ENCODE measurements at places on chromosomes 3 and 15. TPM values are rescaled to one million over a fixed set of nuclear protein-coding genes. Genes with fewer than 3 reads are reported as not detected.

- H3K27ac ChIP-seq = no peak overlapping the region
- H3K36me3 ChIP-seq = no peaks in the 10 kb centered on the region
- H3K4me3 ChIP-seq = no peak overlapping the region
- no peaks in the 10 kb centered on the region for H3K4me1 ChIP-seq
- DNase-seq = no peak
These were observed 183.9 kb upstream of the LPP start for GRCh38 chr3:187970106-187970505.

DNA sequence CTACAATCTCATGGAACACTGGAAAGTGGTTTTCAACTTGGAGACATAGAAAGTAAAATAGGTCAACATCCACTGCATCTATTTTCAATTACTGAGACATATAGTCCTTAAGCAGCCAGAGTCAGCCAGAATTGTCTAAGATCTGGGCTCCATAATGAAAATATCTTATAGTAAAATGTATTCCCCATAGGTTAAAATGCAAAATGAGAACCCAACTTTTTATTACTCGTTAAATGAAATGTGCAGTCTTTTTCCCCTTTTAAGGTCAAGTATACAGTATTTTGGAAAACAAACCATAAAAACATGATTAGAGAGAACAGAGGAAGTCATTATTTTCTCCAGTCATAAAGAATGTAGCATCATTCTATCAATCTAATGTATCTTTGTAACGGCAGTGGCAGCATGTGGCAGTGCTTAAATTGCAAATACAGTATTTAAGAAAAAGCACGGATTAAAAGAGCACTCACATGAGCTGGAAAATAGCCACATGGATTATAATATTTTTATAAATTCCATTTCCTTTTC lies 64.4 kb upstream of the CPB1 start:
- no peaks in the 10 kb centered on the region for H3K36me3 ChIP-seq
- H3K27ac ChIP-seq = no peak overlapping the region
- no peaks in the 10 kb centered on the region for H3K27me3 ChIP-seq

- no peak overlapping the region for H3K4me3 ChIP-seq
- H3K27ac ChIP-seq = no peak overlapping the region
- DNase-seq = no peak
- H3K36me3 ChIP-seq = no peaks in the 10 kb centered on the region
- H3K27me3 ChIP-seq = peaks cover 3% of the 10 kb centered on the region
These were observed 36.9 kb upstream of the RYK start for GRCh38 chr3:134287512-134287911.

DNA sequence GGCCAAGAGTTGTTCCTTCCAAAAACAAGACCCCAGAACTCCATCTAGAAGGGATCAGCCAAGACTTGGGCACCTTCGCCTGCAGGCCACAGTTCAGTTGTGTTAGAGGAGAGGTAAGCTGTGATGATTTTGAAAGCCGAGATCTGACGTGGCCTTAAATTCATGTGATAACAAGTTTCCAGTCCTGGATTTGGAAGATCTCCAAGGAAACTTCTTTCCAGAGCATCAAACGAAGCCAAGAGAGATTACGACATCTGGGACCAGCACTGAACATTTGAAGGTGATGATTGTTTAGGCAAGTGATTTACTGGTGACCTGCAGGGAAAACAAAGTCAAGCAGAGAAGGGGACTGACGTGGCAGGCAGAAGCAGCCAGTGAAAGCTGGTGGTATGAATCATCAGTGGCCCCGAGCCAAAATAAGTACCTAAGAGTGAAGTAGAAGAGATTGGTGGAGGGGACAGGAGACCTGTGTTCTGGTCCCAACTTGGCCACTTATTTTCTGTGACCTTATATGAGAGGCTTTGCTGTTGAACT lies 339.0 kb upstream of the PROK2 start:
- peaks cover 3% of the 10 kb centered on the region for H3K4me1 ChIP-seq
- peak; percentile 89 for DNase-seq
- peaks cover 5% of the 10 kb centered on the region for H3K27me3 ChIP-seq

DUSP7 gene
- 30.5 TPM for total RNA-seq

THOC7 gene
- 68.7 TPM for total RNA-seq

SNURF gene
- 9.4 TPM for total RNA-seq

GRCh38 chr15:64742921-64743320 lies 32.5 kb downstream of the RBPMS2 start:
- no peak overlapping the region for H3K4me3 ChIP-seq
- no peaks in the 10 kb centered on the region for H3K4me1 ChIP-seq
- no peak for DNase-seq
- H3K36me3 ChIP-seq = no peaks in the 10 kb centered on the region
